Muscle of leg (tissue), 16 donors: ENCODE measurements at places on chromosomes 16 and 17. TPM values are rescaled to one million over a fixed set of nuclear protein-coding genes. Genes with fewer than 3 reads are reported as not detected.

- H3K4me1 ChIP-seq, result no peaks in the 10 kb centered on the region
- no peaks in the 10 kb centered on the region for H3K36me3 ChIP-seq
- no peak for DNase-seq
- H3K27ac ChIP-seq, result no peak overlapping the region
- H3K4me3 ChIP-seq, result no peak overlapping the region
These were observed 137.2 kb downstream of the AHSP start for GRCh38 chr16:31664683-31665482.

DNA sequence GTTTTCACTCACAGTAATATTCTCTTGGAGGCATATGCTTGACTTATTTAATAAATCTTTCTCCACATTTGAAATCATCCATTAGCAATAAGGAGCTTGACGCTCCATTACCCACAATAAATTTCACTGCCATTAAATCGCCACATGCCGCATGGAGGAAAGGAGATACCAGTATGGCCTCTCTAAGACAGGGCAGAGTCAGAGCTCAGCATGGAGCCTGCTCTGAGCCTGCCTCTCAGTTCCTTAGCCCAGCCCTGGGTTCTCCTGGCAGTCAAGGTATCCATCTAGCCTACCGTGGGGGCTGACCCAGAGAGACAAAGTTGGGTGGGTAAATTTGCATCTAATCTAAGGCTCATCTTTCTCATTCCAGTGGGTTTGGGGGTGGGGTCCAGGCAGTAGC is 80.3 kb upstream of the CES5A start:
- H3K4me1 ChIP-seq, result no peaks in the 10 kb centered on the region
- H3K27me3 ChIP-seq, result no peaks in the 10 kb centered on the region
- DNase-seq, result no peak
- H3K27ac ChIP-seq, result no peak overlapping the region
- no peaks in the 10 kb centered on the region for H3K36me3 ChIP-seq
- no peak overlapping the region for H3K4me3 ChIP-seq

- DNase-seq, result no peak
- no peak overlapping the region for H3K4me3 ChIP-seq
- no peaks in the 10 kb centered on the region for H3K36me3 ChIP-seq
- no peak overlapping the region for H3K27ac ChIP-seq
These were observed 88.8 kb downstream of the TMEM132E start for GRCh38 chr17:34668206-34668605.

GRCh38 chr17:73595479-73595878 is 48.8 kb downstream of the SDK2 start:
- no peak overlapping the region for H3K4me3 ChIP-seq
- no peaks in the 10 kb centered on the region for H3K36me3 ChIP-seq
- no peak overlapping the region for H3K27ac ChIP-seq
- H3K4me1 ChIP-seq, result peaks cover 59% of the 10 kb centered on the region

DNA sequence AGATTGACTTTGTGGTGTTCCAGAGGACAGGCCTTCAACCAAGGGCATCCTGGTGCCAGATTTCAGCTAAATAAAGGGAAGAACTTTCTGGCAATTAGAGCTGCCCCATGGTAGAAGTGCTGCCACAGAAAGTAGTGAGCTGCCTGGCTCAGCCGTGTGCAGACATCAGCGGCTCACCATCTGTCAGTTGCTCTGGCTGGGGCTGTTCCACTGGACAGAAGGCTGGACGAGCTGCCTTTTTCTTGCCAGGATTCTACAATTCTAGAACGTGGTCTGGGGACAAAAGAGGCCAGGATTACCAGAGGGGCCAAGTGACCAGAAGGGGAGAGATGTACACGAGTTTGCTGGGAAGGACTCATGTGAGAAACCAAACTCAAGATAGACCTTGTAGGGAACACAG is 107.0 kb upstream of the RPL38 start:
- H3K36me3 ChIP-seq, result no peaks in the 10 kb centered on the region
- H3K27ac ChIP-seq, result no peak overlapping the region
- DNase-seq, result no peak
- H3K4me3 ChIP-seq, result no peak overlapping the region
- H3K4me1 ChIP-seq, result no peaks in the 10 kb centered on the region
- H3K27me3 ChIP-seq, result peaks cover 14% of the 10 kb centered on the region

GRCh38 chr17:63768433-63768832 is 5.0 kb downstream of the CCDC47 start:
- H3K4me1 ChIP-seq, result peaks cover 2% of the 10 kb centered on the region
- no peak overlapping the region for H3K4me3 ChIP-seq
- H3K27me3 ChIP-seq, result no peaks in the 10 kb centered on the region
- no peak for DNase-seq
- no peak overlapping the region for H3K27ac ChIP-seq

GRCh38 chr17:37092701-37093100 is 143.9 kb downstream of the AATF start:
- H3K4me3 ChIP-seq, result no peak overlapping the region
- DNase-seq, result no peak
- peaks cover 56% of the 10 kb centered on the region for H3K36me3 ChIP-seq
- H3K27ac ChIP-seq, result no peak overlapping the region
- H3K27me3 ChIP-seq, result no peaks in the 10 kb centered on the region

- H3K27me3 ChIP-seq, result no peaks in the 10 kb centered on the region
- H3K27ac ChIP-seq, result peak overlapping the region; percentile 50
- no peaks in the 10 kb centered on the region for H3K36me3 ChIP-seq
- DNase-seq, result peak; percentile 95
These were observed 2.0 kb upstream of the C17orf99 start for GRCh38 chr17:78144147-78144719.

ANKRD40CL gene
- not detected for total RNA-seq

GRCh38 chr16:51666074-51666473 is 515.0 kb upstream of the SALL1 start:
- DNase-seq, result no peak
- no peaks in the 10 kb centered on the region for H3K4me1 ChIP-seq
- no peak overlapping the region for H3K27ac ChIP-seq
- H3K4me3 ChIP-seq, result no peak overlapping the region
- no peaks in the 10 kb centered on the region for H3K27me3 ChIP-seq

GRCh38 chr17:14672830-14673229 is 371.9 kb downstream of the HS3ST3B1 start:
- no peaks in the 10 kb centered on the region for H3K4me1 ChIP-seq
- no peak overlapping the region for H3K4me3 ChIP-seq
- no peaks in the 10 kb centered on the region for H3K36me3 ChIP-seq
- DNase-seq, result no peak
- H3K27me3 ChIP-seq, result no peaks in the 10 kb centered on the region

DNA sequence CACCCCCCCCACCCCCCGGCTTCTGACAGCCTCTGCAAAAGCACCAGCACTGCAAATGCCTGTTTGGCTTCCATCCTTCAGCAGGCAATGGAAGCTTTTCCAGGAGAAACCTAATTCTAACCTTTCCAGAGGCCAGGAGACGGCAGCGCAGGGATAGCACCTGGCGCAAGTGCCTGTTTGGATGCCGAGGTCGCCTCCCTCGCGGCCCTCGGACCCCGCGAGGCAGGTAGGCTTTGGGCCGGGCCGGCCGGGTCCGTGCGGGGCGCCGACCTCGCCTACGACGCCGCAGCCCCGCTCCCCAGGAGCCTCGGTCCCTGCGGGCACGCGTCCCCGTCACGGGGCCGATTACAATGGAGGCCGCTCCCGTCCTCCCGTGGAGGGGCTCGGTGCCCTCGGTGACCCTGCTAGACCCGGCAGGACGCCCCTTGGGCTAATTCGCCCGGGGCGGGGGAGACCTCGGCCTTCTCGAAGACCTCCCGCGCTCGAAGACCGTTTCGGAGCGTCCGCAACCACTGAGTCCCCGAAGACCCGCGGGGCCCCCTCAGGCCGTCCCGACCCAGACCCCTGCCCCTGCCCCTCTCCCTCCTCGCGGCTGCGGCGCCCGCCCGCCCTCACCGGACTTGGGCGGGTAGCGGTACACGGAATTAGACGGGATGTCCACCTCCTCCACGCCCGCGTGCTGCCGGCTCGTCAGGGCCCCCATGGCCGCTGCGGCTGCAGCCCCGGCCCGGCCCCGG is 587 bp downstream of the RNF157 start:
- no peak for DNase-seq
- H3K36me3 ChIP-seq, result no peaks in the 10 kb centered on the region
- H3K27ac ChIP-seq, result no peak overlapping the region
- peaks cover 36% of the 10 kb centered on the region for H3K27me3 ChIP-seq
- H3K4me3 ChIP-seq, result peak overlapping the region; percentile 45

ERN1 gene
- total RNA-seq, result 4.8 TPM

GRCh38 chr17:67035131-67036083 is 8.9 kb upstream of the CACNG1 start:
- no peaks in the 10 kb centered on the region for H3K36me3 ChIP-seq
- no peak overlapping the region for H3K4me3 ChIP-seq
- no peak for DNase-seq
- no peaks in the 10 kb centered on the region for H3K4me1 ChIP-seq

- H3K36me3 ChIP-seq, result no peaks in the 10 kb centered on the region
- H3K27ac ChIP-seq, result no peak overlapping the region
- H3K27me3 ChIP-seq, result peaks cover 2% of the 10 kb centered on the region
- peaks cover 6% of the 10 kb centered on the region for H3K4me1 ChIP-seq
- DNase-seq, result no peak
These were observed 80.9 kb upstream of the GNG13 start for GRCh38 chr16:881219-882097.

KRT28 gene
- total RNA-seq, result not detected

DNA sequence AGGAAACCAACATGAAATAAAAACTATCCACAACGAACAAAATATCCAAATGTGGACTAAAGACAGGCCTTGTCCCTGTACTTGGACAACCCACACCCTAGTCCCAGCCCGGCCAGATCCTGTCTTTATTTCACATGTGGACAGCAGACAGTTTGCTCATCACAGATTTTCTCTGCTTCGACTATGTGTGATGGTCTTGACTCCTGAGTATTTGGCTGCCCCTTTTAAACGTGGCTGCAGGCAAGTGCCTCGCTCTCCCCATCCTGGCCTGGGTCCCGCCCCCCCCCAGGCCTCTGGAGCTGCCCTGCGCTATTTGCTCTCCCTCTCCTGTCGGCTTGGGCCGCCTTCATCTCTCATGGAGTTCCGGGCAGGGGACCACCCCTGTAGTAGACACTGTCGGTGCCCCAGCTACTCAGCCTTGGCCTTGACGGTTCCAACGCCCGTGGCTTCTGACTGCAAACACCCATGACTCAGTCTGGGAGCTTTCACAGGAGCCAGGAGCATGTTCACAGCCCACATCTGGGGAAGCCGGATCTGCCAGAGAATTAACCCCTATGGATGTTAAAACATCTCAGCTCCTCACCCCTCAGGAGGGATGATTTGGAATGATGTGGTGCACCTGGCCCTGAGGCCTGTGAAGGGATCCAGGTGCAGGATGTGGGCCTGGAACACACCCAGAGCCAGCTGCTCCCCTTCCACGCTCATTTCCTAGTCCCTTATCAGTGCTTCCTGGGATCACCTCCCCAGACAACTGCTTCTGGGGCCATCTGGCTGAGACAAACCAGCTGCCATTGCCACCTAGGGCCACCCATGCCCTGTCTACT is 229.7 kb upstream of the RPL38 start:
- H3K27ac ChIP-seq, result no peak overlapping the region
- peaks cover 14% of the 10 kb centered on the region for H3K27me3 ChIP-seq
- H3K36me3 ChIP-seq, result no peaks in the 10 kb centered on the region
- H3K4me1 ChIP-seq, result peaks cover 19% of the 10 kb centered on the region
- peak; percentile 85 for DNase-seq

GRCh38 chr17:1232331-1232730 is 37.9 kb upstream of the BHLHA9 start:
- H3K4me1 ChIP-seq, result peaks cover 15% of the 10 kb centered on the region
- no peaks in the 10 kb centered on the region for H3K36me3 ChIP-seq
- no peak overlapping the region for H3K27ac ChIP-seq
- no peak for DNase-seq
- H3K4me3 ChIP-seq, result no peak overlapping the region

- H3K27ac ChIP-seq, result no peak overlapping the region
- no peaks in the 10 kb centered on the region for H3K36me3 ChIP-seq
- no peak overlapping the region for H3K4me3 ChIP-seq
- no peaks in the 10 kb centered on the region for H3K27me3 ChIP-seq
- H3K4me1 ChIP-seq, result peaks cover 16% of the 10 kb centered on the region
These were observed 6.2 kb downstream of the ITGAE start for GRCh38 chr17:3794557-3795389.

DNA sequence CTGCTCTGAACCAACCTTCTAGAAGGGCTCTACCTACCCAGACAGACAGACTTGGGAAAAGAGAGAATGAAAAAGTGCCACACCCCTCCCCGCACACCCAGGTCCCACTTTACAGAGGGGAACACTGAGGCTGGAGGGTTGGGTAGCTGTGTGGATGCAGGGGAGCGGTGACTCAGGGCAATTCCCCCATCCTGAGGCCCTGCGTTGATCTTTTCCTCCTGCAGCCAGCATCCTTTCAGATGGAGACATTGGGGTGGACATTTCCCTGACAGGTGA is 10.0 kb downstream of the CETP start:
- no peaks in the 10 kb centered on the region for H3K27me3 ChIP-seq
- peaks cover 11% of the 10 kb centered on the region for H3K4me1 ChIP-seq
- H3K4me3 ChIP-seq, result no peak overlapping the region
- H3K27ac ChIP-seq, result no peak overlapping the region
- H3K36me3 ChIP-seq, result no peaks in the 10 kb centered on the region

GRCh38 chr16:13110124-13110796 is 208.9 kb downstream of the SHISA9 start:
- H3K27me3 ChIP-seq, result no peaks in the 10 kb centered on the region
- no peak overlapping the region for H3K4me3 ChIP-seq
- H3K27ac ChIP-seq, result no peak overlapping the region
- H3K4me1 ChIP-seq, result no peaks in the 10 kb centered on the region

DNA sequence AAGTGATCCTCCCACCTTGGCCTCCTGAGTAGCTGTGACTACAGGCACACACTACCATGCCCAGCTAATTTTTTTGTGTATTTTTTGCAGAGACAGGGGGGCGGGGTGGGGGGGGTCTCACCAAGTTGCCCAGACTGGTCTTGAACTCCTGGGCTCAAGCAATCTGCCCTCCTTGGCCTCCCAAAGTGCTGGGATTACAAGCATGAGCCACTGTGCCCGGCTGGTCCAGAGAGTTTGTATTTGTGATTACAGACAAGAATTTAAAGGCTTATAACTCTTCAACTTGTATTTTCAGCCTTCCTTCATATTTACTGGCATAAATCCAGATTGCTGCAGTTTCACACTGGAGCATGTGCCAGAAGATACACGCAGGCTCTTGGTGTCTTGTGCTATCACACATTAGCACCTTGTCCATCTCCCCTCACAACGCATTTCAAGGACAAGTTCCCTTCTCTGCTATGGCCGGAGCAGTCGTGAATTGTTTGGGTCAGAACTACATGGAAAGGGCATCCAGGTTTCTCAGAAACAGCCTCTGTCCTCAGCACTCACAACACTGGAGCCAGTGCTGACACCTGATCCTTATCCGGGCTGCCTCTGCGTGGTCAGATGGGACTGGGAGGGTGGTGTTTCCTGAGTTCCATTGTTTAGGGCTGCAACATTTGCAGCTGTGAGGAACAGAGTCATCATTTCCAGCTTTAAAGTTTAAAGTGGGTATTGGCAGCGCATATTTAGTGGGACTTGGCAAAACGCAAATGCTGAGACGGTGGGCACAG is 28.1 kb downstream of the WSCD1 start:
- H3K4me1 ChIP-seq, result peaks cover 51% of the 10 kb centered on the region
- no peak overlapping the region for H3K4me3 ChIP-seq
- peak overlapping the region; percentile 92 for H3K27ac ChIP-seq
- peaks cover 57% of the 10 kb centered on the region for H3K36me3 ChIP-seq

- peaks cover 58% of the 10 kb centered on the region for H3K36me3 ChIP-seq
- DNase-seq, result no peak
- no peaks in the 10 kb centered on the region for H3K4me1 ChIP-seq
- H3K27ac ChIP-seq, result no peak overlapping the region
- H3K27me3 ChIP-seq, result no peaks in the 10 kb centered on the region
These were observed 11.8 kb downstream of the GNPTG start for GRCh38 chr16:1363501-1364041.
